ENCODE measurements at places on chromosomes 4 and X.

- no peak for DNase-seq
Measured at GRCh38 chrX:154540897-154541535, 5.6 kb downstream of the G6PD start.

DNA sequence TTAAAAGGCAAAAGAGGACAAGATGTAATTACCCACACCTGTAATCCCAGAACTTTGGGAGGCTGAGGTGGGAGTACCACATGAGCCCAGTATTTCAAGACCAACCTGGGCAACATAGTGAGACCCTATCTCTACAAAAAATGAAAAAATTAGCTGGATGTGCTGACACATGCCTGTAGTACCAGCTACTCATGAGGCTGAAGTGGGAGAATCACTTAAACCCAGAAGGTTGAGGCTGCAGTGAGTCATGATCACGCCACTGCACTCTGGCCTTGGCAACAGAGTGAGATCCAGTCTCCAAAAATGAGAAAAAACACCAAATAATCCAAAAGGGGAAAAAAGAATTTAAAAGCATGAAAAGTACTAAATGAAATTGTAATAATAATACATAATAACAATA is 30.8 kb downstream of the NR0B1 start:
- DNase-seq, result no peak

- peak; percentile 5 for DNase-seq
Measured at GRCh38 chrX:41889317-41890025, 33.9 kb downstream of the CASK start.

DNA sequence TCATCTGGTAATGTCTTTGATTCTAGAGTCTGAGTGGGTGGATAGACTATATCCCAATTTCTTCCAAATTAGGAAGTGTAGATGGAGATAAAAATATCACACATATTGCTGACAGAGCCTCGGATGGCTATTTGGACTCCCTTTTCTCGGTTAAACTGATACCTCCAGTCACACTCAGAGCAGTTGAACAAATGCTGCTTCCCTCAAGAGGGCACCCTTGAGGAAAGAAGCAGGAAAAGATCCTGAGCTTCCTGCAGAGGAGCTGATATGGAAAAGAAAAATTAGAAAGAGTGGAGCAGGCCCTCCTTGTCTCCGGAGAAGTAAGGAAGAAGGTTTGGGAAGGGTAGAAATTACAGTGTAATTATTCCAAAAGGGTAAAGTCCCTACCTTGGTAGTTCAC is 96.2 kb upstream of the CCSER1 start:
- DNase-seq, result peak; percentile 1

- no peak for DNase-seq
Measured at GRCh38 chr4:7529368-7530080, 94.8 kb upstream of the PSAPL1 start.

DNA sequence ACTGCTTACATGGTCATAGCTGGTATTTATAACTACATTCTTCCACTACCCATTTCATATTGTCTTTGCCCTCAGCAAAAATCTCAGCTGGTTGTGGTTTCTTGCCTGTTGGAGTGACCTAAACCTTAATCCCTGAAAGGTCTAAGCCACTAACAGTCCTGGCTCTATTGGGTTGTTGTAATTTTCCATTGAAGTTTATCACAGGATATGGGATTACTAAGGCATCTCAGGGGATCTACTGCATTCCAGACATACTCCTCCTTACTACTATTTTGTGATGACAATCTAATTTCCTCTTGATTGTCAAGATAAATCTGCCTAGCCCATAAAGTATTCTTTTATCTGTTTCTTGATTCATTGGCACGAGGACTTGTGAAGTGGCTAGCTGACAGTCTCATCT is 6.2 kb upstream of the OSTC start:
- no peak for DNase-seq
